ENCODE measurements at places on chromosomes 4 and X. TPM values are rescaled to one million over a fixed set of nuclear protein-coding genes. Genes with fewer than 3 reads are reported as not detected.

The VSIG4 gene
- total RNA-seq = not detected

The HSFX3 gene
- total RNA-seq = not detected

The TMEM156 gene
- under 0.01 TPM for total RNA-seq

The ALPK1 gene
- total RNA-seq = 5.9 TPM

The EGFL6 gene
- not detected for total RNA-seq

The POLR2B gene
- total RNA-seq = 126 TPM

The NAT8L gene
- under 0.01 TPM for total RNA-seq

The IQCM gene
- total RNA-seq = not detected

The PAGE4 gene
- total RNA-seq = not detected

The PNMA5 gene
- total RNA-seq = not detected

The CITED1 gene
- not detected for total RNA-seq

The GEMIN8 gene
- total RNA-seq = 11.9 TPM

The TNIP3 gene
- 0.38 TPM for total RNA-seq

The USP46 gene
- 14.1 TPM for total RNA-seq

The HTN3 gene
- not detected for total RNA-seq

The CENPVL2 gene
- total RNA-seq = not detected

The GTPBP6 gene
- 50.0 TPM for total RNA-seq

The FAAH2 gene
- total RNA-seq = not detected

The CTSO gene
- total RNA-seq = 33.0 TPM

The PARM1 gene
- 0.38 TPM for total RNA-seq

The PAGE5 gene
- total RNA-seq = not detected

The AADAT gene
- 2.0 TPM for total RNA-seq

The PRSS12 gene
- 14.6 TPM for total RNA-seq

The JCHAIN gene
- total RNA-seq = 2.0 TPM

The KIT gene
- 2.8 TPM for total RNA-seq

The ADGRA3 gene
- total RNA-seq = 19.7 TPM

The FGF13 gene
- under 0.01 TPM for total RNA-seq

The UGT2B17 gene
- not detected for total RNA-seq

The NCAPG gene
- 63.6 TPM for total RNA-seq

The RASL11B gene
- 0.28 TPM for total RNA-seq

The RNF175 gene
- total RNA-seq = not detected

The SUPT20HL2 gene
- total RNA-seq = not detected

The CYLC1 gene
- total RNA-seq = not detected

The ZCCHC18 gene
- total RNA-seq = 0.19 TPM

The KCND1 gene
- total RNA-seq = 0.56 TPM

The CT45A10 gene
- total RNA-seq = not detected

The FAT1 gene
- 185 TPM for total RNA-seq

The DDX53 gene
- not detected for total RNA-seq

The ADH6 gene
- total RNA-seq = under 0.01 TPM

The DCX gene
- not detected for total RNA-seq

The RIBC1 gene
- 0.19 TPM for total RNA-seq

The BEX5 gene
- not detected for total RNA-seq

The TMPRSS11D gene
- not detected for total RNA-seq

The APOOL gene
- total RNA-seq = 8.1 TPM

The DLG3 gene
- 13.8 TPM for total RNA-seq

The VEGFD gene
- total RNA-seq = 0.28 TPM

The RNF150 gene
- 0.38 TPM for total RNA-seq

The PRR27 gene
- not detected for total RNA-seq

The MAGEE1 gene
- 0.96 TPM for total RNA-seq

The LUZP4 gene
- not detected for total RNA-seq

The NLRP2B gene
- not detected for total RNA-seq

The GABRB1 gene
- 3.1 TPM for total RNA-seq

The PDZD11 gene
- total RNA-seq = 43.7 TPM

The STATH gene
- not detected for total RNA-seq

The MAGEB2 gene
- total RNA-seq = not detected

The CENPE gene
- total RNA-seq = 3.9 TPM

The HCCS gene
- total RNA-seq = 49.7 TPM

The NXF2 gene
- total RNA-seq = not detected

The NXF2B gene
- total RNA-seq = not detected

Data from regular cardiac myocyte (primary cell).